Lung microvascular endothelial cell (primary cell): ENCODE measurements at places on chromosomes 4 and X.

DNA sequence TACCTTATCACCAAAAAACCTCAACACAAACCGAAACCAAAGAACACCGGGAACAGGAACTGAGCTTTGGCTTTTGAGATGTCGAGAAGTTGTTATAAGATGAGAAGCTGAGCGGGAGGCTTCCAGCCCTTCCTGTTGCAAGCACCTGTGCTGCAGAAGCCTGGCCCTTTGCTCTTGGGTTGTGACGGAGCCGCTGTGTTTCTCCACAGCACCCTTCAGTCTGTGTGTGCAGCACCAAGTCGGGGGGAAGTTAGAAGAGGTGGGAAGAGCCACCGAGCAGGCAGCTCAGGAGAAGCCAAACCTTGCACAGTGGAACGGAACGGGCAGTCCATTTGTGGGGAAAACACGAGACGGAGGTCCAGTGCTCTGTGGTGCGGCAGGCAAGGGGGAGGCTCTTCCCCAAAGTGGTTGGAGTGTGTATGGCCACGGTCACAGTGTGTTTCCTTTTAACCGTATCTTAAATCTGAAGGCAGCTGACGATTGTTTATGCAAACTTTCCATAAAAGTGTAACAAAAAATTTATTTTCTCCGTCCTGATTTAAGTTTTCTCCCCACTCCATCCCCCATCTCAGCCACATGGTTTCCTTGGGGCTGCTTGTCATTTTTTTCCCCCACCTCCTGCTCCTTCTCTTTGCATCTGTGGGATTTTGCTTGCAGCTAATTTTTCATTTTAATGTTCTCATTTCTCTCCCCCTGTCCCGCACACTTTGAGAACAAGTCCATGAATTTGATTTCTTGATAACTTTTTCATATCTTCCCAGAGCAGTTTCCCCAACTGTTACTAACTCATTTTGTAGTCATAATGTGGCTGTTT, 123.7 kb downstream of the STOX2 start:
- no peak for DNase-seq

GRCh38 chr4:145739845-145740244, 59.9 kb downstream of the C4orf51 start:
- DNase-seq: no peak

GRCh38 chr4:10457255-10457801, at the start of gene ZNF518B:
ZNF518B (minus strand) TSS chr4:10457426; CDS start chr4:10446328, 11,098 bp downstream.
- peak; percentile 79 for DNase-seq

DNA sequence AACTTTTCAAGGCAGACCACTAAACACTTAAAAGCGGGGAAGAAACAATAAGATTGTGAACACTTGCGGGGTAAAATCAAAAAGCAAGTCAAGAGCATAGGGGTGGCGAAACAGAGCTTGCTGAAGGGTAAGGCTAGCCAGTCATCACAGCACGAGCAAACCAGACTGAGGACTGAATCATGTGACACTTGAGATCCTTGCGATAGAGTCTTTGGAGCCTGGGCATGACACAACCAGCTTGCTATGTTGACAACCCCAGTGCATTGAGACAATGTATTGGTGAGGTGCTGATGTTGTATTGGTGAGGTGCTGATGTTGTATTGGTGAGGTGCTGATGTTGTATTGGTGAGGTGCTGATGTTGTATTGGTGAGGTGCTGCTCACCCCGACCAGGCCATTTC, 72.3 kb downstream of the SLIT2 start:
- peak; percentile 24 for DNase-seq

DNA sequence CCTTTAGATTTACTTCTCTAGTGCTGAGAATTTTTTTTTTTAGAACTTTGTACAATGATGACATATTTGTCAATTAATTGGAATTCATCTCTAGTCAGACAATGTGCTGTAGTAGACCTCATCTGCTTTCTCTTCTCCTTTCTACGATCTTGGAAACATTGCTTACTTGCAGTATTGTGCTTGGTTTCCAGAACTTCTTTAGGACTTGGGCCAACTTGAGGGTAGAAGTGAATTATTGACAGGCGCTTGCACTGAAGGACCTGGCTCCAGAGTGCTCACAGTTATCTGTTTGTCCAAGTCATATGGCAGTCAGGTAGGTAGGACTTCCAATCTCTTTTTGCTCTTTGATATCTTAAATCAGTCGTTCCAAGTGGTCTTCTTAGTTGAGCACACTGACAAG, 39.6 kb downstream of the FNIP2 start:
- no peak for DNase-seq

DNA sequence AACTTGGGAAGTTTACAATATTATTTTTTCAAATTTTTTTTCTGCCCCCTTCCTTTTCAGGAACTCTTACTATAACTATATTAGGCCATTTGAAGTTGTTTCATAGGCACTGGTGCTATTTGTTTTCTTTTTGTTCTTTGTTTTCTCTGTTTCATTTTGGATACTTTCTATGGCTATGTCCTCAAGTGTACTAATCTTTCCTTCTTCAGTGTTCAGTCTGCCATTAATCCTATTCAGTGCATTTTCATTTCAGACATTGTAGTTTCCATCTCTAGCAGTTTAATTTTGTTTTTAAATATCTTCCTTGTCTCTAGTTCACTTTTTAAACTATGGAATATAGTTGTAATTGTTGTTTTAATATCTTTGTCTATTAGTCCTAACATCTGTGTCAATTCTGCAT, 48.0 kb upstream of the SMAD1 start:
- DNase-seq: no peak

GRCh38 chr4:147492306-147492705, 11.4 kb downstream of the EDNRA start:
- DNase-seq: no peak

DNA sequence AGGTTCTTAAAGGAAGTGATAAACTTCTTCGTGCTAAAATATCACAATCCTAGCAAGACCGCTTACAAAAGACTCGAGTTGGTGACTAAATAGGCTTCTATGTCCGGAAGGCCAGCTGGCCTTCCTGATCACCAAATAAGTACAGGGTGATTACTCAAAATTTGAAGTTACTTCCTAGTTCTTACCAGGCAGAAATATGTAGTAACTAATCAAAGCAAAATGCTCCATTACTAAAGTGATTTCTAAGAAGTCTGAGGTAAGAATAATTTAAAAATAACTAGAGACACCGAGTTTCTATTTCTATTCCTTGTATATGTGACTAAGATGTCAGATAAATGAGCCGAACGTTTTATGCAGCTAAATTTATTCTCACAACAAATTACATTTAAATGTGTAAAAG, 62.2 kb downstream of the NSUN7 start:
- peak; percentile 89 for DNase-seq

- DNase-seq: no peak
These were observed 93.4 kb upstream of the VEGFC start for GRCh38 chr4:176886135-176886534.

DNA sequence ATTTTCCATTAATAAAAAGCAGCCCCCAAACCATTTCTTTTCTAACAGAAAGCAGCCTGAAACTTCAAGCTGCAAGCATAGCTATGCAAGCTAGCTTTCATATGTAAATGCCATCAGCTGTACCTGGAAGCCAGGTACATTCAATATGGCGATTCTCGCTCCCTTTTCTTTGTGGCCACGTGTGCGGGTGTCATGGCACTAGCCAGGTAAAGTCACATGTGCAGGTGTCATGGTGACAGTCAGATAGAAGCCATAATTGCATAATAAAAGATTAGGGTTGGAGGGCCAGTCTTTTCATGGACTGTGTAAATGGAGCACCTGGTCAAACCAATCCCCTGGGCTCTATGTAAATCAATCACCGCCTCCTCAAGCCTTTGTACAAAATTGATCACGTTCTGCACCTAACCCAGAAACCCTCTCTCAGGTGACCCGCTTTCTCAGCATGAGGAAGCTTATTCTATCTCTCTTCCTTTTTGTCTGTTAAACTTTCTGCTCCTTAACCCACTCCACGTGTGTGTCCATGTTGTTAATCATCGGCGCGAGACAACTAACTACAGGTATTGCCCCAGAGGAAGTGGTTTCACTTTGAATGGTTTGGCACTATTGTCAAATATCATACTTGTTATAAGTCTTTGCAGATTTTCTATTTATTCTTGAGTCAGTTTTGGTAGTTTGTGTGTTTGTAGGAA, 18.0 kb upstream of the RHOXF2 start:
- no peak for DNase-seq

DNA sequence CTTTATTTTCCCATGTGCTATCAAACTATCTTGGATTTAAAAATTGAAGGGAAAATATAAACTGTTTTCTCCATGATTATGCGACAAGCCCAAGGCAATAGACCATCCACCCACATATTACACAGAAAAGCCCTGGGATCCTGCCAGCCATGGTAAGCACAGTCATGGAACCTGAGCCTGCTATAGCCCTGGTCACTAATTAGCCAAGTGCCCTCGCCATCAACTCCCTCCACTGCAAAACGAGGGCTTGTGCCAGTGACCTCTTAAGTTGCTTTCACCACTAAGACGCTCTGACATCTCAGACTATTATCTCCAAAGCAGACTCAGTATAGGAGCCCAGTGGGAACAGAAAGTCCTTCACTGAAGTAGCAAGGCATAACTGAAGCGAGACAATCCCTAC, 69.2 kb downstream of the NLGN4X start:
- no peak for DNase-seq

- no peak for DNase-seq
These were observed 94.3 kb upstream of the GPM6A start for GRCh38 chr4:175906384-175906783.

GRCh38 chr4:78336093-78336943, 215.3 kb upstream of the ANXA3 start:
- DNase-seq: no peak

GRCh38 chr4:772776-773175, 53.2 kb downstream of the CPLX1 start:
- DNase-seq: no peak

DNA sequence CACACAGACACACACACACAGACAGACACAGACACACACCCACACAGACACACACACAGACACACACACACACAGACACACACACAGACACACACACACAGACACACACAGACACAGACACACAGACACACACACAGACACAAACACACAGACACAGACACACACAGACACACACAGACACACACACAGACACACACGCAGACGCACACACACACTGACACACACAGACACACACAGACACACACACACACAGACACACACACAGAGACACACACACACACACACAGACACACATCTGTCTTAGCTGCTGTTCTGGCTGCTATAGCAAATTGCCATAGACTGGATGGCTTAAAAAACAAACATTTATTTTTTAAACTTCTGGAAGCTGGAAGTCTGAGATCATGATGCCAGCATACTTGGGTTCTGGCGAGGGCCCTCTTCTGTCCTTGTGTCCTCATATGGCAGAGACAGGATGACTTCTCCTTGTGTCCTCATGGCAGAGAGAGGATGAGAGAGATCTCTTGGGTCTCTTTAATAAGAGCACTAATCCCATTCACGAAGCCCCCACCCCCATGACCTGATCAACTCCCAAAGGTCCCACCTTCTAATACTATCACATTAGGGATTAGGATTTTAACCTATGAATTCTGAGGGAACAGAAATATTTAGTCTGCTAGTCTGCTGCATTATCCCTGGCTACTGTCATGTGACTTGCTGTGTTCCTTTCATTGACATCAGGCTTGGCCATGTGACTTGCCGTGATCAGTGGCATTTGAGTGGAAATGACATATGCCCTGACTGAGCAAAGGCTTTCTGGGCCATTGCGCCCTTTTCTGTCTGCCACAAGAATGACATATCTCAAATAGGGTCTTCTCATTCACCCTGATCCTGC, 32.7 kb upstream of the RASGEF1B start:
- DNase-seq: no peak

DNA sequence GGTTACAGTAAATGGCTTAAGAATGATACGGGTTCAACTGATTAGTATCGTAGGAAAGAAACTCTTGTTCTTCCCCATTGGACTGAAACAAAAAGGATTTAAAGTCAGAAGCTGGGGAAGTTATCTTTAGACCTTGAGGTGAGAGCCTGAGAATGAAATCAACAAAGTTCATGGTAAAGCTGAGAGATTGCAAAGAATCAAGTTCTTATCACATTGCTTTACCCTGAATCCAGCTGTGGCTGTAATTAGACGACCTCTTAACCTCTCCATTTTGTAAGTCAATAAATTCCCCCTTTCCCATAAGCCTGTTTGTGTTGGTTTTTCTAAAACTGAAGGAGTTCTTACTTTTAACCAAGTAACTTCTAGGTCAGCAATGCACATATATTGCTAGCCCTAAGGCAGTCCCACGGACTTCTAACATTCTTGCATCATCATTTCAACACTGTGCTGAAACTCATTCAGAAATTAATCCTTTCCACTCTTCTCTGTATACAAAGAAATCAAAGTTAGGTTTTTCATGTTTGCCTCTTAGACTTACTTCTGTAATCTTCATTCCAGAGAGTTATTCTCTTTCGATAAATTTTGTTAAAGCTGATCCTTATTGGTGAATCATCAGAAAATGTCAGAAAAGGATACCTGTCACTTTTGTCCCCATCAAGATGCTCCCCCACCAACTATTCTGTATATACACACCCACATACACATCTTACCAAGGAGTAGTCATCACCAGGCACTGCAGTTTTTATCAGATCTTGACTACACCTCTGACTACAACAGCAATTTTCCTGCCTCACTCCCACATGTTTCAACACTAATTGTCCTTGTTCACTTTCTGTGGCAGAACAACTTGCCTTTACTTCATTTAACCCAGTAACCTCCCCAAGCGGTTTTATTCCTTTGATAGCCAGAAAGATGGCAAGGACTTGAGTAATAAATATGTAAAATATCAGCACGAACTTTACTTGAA, 77.9 kb upstream of the STK26 start:
- DNase-seq: no peak

DNA sequence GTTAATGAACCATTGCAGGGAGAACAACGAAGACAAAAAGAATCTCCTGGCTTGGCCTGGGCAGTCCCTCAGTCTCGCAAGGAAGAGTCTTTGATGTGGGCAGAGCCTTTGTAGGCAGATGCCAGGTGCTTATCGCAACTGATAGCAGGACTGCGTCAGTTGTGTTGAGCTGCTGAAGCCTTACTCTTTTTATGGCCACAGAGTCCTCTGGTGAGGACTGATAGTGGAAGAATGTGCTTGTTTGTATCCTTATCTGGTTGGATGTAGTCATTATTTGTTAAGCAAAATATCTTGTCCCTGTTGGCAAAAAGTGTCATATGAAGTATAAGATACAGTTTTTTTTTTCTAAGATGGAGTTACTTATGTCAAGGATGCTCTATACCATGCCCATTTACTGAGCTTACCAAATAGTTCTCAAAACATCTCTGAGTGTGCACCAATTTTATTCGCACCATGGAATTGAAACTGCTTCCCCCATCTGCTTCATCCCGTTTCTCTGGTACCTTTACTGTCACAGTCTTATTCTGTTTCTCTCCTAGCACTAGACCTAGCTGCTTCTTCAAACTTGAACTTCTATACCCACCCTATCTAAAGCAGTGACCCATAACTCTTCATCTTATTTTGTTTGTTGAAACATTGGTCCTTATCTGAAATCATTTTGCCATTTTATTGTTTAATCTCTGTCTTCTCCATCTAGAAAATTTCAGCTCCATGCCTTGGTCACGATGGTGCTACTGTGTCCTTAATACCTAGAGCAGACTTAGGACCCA, 47.0 kb upstream of the SPRY1 start:
- no peak for DNase-seq

- DNase-seq: no peak
These were observed 166.7 kb downstream of the CRLF2 start for GRCh38 chrX:1045680-1046314.

- DNase-seq: no peak
These were observed 203.8 kb upstream of the NRK start for GRCh38 chrX:105618393-105619101.

- DNase-seq: peak; percentile 3
These were observed 136.9 kb upstream of the VCX start for GRCh38 chrX:7706032-7706431.
